ENCODE measurements at places on chromosomes 1 and 21.

DNA sequence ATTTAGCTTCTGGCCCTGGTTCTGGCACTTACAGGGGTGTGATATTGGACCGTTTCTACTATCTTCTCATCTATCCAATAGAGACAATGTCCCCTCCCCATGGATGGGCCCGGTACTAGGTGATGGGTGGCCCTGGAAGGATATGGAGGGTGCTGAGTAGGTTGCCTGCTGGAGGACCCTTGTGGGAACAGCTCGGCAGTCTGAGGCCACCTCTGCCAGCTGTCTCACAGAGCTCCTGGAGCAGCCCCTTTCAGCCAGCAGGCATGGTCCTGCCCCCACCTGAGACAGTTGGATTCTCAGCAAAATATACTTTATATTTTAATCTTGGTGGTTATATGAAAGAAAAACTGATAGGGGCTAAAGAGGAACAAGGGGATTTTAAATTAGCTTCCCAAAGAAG lies 101.0 kb upstream of the LMO4 start:
- DNase-seq, result no peak

DNA sequence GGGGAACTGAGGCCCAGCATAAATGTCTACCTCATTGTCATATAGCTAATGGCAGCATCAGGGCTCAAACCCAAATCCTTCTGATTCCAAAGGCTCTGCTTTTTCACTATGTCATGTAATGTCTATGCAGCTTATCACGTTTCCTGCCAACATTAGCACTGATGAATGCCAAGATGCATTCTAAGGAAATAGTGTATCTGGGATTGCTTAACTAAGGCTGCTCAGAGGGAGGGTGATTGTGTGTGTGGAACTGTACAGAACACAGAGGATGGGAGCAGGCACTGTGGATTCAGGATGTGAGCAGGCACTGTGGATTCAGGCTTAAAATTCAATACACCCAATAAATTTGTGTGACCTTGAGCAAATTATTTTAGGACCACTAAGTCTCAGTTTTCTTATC lies 456.4 kb upstream of the DEPDC1 start:
- no peak for DNase-seq

DNA sequence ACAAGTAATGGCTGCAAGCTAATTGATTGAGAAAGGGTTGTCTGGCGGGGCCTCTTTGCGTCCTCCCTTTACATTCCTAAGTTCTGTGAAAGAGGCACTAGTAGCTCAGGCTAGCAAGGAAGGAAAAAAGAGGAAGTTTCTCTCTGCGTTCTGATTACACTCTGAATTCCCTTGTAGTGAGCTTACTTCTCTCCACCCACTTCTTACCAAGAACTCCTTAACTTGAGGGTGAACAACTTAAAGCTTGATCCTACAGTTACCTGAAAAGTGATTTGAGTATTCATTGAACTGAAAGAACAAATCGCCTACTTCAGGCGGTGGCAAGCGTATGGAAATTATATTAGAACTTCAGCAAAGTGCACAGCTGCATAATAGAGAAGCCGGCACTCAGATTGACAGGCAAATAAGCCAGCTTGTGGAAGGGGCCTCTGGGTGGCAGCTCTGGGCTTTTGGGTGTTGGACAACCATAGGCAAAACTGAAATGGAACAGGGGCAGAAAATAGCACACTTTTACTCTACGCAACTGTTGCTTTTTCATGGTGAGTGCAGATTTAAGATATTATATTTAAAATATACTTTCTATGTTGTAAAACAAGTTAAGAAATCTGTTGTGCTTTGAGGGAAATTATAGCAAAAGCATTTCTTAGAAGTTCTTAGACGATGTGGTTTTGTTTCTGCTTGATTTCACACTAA lies 464.5 kb downstream of the USP25 start:
- no peak for DNase-seq

- no peak for DNase-seq
Measured at GRCh38 chr1:30413606-30414005, 309.8 kb downstream of the MATN1 start.

- DNase-seq, result no peak
Measured at GRCh38 chr1:205534444-205534985, 30.0 kb downstream of the CDK18 start.

DNA sequence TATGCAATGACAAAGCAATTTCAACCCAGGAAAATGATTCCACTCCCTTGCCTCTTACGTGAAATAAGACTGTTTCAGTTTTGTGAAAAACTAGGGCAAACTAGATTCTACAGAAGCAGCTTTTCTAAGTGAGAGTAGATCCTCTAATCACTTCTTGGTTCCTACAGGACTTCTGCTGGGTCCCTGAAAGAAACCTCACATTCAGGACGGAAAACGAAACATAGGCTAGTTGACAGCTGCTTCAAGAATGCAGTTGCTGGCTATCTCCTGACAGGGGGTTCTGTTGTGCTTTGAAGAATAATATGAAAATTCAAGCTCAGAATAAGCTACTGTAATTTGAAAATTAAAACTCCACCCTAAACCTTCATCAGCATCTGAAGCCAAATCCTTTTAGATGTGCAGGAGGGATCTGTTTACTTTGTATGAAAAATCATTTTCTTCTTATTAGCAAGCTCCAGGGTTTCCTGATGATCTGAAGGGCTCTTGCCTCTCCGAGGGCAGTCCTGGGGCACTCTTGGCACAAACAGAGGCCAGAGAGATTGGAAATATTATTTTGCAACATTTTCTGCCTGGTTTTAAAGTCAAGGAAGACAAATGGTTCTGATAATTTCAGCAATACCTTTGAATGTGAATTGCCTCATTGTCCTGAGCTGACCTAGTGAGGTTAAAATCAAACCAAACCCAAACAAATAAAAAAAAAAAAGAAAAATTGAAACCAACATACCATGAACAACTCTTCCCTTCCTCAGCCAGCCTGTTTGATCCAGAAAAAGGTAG lies 55.0 kb downstream of the NTMT2 start:
- DNase-seq, result no peak

DNA sequence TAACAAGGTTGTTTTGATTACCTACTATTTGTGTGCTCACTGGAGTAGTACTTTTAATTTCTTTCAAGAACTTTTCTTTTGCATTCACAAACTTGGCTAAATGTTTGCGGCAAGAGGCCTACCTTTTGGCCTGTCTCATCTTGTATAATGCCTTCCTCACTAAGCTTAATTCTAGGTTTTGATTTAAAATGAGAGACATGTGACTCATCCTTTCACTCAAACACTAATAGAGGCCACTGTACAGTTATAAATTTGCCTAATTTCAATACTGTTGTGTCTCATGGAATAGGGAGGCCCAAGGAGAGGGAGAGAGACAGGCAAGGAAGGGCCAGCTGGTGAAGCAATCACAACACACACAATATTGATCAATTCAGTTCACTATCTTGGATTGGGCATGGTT lies 66.1 kb downstream of the ZNF644 start:
- DNase-seq, result no peak

DNA sequence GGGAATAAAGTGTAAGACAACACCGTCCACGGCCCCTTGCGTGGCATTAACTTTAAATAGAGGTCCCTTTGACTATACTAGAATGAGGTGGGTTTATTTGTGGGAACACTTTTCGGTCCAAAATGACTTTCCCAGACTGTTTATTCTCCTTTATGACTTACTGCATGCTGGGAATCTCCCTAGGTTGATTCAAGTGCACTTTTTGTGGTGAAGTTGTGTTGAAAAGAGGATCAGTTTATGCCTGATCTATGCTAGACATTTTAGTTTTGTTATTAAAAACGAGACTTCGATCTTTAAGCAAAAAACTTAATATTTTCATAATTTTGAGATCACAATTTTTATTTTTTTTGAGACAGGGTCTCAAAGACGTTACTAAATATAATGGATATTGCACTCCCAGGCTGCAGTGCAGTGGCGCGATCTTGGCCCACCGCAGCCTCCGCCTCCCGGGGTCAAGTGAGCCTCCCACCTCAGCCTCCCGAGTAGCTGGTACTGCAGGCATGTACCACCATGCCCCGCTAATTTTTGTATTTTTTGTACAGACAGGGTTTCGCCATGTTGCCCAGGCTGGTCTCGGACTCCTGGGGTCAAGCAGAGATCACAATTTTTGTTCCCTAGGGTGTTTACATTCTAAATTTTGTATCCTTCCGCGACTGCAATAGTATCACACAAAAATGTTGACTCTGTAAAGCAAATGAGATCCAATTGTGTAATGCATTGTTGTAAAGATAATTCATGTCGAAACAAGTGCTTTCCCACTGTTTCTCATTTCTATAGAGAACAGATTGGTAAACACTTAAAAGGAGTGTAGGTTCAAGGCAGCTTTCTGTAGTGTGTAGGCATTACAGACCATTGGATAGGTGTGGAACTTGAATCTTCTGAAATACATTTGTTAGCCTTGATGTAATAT lies 1.6 kb downstream of the CDC42 start:
- no peak for DNase-seq

DNA sequence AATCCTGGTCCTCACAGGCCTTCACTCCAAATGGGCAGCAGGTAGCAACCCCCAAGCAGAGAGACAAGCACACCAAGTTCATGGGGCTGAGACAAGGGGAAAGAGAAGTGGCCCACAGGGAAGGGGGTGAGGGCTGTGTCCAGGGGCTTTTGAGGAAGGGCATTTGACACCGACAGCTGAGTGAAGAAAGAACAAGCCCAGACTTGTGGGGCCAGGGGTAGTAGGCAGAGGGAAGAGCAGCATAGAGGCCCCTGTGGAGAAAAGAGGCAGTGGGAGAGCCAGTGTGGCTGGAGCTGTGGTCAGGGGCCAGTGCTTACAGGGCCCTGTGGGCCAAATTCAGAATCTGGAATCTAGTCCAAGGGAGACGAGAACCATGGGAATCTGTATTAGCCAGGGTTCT lies 85.4 kb downstream of the IGSF21 start:
- DNase-seq, result no peak

DNA sequence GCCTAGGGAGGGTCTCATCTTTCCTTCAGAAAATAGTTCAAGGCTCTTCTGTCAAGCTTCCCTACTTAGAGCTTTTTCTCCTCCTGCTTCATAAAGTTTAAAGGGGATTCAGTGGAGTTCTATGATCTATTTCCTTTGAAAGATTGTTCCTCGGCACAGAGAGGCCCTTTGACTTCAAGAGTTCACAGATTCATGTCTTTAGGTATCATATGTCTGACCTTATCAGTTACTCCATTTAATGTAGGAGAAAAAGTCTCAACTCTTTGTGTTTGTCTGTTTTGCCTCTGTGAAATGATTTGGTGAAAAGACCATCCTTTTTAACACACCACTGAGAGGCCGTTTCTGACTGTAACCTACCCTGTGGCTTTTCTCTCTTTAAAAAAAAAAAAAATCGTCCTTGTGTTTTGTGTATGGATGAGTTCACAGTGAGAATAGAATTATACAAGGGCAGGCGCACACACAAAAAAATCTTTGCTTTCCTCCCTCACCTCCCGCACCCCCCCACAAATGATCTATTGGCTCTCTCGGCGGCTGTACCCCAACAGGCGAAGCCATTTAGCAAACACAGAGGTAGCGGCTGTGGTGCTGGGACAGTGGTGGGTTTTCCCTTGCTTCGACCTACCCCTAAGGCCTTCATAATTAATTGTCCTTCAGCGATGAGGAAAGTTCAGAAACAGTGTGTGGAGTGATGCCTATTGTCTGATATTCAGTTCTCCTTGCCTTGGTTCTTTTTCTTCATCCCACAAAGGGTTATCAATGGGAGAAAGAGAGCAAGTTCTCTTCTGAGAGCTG lies 29.6 kb downstream of the PROX1 start:
- DNase-seq, result no peak

DNA sequence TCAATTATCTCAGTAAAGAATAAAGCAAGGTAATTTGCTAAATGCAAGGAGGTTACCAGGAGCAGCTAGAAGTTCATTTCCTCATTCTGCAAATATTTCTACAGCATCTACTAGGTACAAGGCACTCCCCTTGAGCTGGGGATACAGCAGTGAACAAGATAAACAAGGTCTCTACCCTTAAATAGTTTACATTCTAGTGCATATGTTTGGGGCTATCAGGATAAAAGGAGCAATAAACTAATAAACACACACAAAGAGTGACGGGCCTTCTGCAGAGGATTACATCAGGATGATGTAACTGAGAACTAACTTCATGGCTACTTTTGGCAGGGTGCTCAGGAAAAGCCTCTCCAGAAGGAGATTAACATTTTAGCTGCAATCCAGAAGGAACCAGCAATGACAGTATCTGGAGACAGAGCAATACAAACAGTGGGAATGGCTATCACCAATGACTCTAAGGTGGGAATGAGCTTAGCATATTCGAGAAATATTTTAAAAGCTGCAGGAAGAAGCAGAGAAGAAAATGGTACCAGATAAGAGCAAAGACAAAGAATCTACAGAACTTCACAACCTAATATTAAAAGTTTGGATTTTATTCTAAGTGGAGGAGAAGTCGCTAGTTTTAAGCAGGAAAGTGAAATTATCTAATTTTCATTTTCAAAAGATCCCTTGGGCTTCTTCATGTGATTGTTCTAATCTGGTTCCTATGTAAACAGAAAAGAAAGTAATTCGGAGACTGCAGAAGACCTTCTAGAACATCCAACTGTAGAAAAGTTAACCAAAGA lies 25.8 kb downstream of the TP53BP2 start:
- DNase-seq, result no peak

DNA sequence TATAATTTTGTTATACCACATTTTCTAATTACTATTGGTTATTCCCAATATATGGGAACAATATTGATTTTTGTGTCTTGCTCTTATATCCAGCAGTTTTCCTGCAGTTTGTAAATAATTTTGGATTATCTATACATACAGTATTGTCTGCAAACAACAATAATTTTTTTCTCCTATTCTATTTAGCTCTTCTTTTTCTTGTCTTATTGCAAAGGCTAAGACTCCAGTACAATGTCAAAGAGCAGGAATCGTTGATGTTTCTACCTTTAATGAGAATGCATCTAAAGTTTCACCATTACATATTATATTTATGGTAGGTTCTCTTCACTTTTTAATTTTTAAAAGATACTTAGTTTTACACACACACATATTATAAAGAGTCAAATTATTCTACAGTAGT lies 4.1 kb upstream of the AVPR1B start:
- DNase-seq, result no peak

DNA sequence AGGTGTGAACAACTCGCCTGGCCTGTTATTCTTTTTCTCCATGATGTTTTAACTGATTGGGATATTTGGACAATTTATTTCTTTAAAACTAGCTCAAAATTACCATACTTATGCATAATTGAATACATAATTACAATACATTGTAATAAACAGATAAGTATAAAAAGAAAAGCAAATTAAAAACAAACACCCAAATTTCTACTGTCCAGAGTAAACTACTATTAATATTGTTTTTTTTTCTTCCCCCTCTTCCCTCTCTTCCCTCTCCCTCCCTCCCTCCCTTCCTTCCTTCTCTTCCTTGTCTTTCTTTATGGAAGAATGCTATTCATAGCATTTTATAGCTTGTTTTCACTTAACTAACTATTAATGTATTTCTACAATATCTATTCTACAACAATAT lies 117.7 kb upstream of the IVNS1ABP start:
- DNase-seq, result no peak

- DNase-seq, result no peak
Measured at GRCh38 chr1:3290915-3291314, 163.6 kb upstream of the ARHGEF16 start.

DNA sequence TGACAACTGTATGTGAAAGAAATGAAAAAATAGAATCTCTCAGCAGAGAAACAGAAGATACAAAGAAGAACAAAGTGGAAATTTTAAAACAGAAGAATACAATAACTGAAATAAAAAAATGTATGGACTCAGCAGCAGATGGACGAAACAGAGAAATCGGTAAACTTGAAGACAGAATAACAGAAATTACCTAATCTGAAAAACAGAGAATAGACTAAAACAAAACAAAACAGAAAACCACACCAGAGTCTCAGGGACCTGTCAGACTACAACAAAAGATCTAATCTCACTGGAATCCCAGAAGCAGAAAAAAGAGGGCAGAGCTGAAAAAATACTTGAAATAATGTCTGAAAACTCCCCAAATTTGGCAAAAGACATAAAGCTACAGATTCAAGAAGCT lies 83.0 kb downstream of the ZSWIM5 start:
- no peak for DNase-seq

All from stimulated activated CD8-positive, alpha-beta memory T cell treated with anti-CD3 and anti-CD28 coated beads, Interleukin-7, amount 100 ng/mL, for 1 hour (primary cell).